Foreskin keratinocyte (primary cell): ENCODE measurements at places on chromosomes 2 and 18.

- no peak for DNase-seq
Observed at GRCh38 chr18:44258576-44258975, 422.1 kb upstream of the SETBP1 start.

GRCh38 chr2:120927265-120927628, 191.6 kb downstream of the GLI2 start:
- DNase-seq = no peak

DNA sequence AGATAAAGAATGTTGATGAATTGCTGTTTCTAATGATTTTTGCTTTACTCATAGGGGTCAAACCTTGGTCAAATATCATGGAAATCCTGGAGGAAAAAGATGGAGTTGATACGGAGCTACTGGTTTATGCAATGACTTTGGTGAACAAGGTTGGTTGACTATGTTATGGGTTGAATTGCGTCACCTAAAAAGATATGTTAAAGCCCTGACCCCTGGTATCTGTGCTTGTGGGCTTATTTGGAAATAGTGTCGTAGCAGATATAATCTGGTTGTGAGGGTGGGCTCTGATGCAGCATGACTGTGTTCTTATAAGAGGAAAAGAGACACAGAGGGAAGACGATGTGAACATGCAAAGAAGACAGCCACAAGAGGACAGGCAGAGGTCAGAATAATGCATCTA, 226.2 kb downstream of the TPGS2 start:
- no peak for DNase-seq

DNA sequence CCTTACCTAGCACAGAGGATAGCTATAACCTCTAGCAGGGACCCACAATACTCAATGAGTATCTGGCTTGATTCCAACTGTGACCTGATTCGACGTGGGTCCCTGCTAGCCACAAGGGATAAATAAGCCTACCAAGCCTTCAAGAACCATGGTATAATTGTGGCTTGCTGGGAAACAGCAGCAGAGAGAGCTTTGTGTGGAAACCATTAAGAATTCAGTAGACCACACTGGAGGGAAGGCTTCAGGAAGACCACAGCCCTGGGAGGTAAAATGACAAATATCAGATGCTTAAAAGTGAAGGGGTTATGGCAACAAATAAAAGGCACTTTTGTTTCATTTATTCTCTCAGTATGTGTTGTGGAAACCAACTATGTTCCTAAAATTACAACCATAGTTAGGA, 82.6 kb upstream of the WIPF1 start:
- DNase-seq = no peak

- no peak for DNase-seq
Observed at GRCh38 chr18:25736516-25736915, 353.9 kb downstream of the SS18 start.

DNA sequence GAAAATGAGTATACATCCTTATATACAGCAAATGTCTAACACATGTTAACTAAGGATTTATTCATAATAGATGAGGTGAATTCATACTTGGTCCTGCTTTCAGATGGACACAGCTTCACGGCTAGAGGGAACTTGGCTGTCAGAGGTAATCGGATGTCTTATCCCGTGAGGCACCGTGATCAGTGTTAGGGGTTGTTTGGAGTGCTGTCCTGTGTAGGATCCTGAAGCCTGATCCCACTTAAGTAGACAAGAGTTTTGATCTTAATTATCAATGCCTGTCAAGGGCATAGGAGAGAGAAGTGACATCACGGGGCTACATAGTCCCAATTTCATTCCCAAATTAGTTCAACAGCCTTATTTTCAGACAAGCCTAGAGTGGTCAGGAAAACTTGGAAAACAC, 204.6 kb downstream of the RNF144A start:
- DNase-seq = no peak

DNA sequence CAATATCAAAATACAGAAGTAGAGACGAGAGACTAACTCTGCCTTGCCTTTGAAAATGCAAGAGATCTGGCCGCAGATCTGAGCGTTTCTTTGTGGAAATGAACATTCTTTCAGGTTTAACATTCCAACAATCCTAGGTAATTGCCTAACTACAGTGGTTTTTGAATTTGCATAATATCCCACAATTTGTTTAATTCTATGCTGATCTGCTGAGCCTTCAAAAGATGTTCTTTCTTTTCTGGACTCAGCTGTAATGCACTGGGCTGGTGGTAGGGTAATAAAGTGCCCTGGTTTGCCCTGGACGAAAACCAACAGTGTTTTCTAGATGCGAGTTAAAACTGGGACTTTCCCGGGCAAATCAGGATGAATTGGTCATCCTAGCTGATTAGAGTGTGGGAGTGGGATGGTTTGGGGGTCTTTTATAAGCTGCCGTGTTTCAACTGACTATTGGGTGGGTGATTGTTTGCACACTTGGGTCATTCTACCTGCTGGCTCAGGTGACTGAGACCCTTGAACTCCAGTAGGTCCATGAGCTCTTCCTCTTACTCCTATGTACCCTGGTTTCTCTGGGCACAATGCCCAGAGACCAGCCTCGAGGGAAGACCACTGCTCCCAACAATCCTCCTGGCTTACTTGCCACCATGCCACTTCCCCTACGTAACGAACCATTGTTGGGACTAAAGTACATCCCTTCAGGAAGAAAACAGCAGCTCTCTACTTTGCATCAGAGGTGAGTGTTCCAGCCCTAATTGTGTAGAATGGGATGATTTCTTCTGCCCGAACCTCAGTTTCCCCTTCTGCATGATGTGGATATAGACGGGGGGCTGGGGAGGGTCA, 3.4 kb upstream of the PAX8 start:
- DNase-seq = peak; percentile 49

GRCh38 chr18:78986018-78986481, 6.4 kb downstream of the SALL3 start:
- no peak for DNase-seq

- peak; percentile 90 for DNase-seq
Observed at GRCh38 chr2:207635468-207636200, 10.4 kb upstream of the METTL21A start.

DNA sequence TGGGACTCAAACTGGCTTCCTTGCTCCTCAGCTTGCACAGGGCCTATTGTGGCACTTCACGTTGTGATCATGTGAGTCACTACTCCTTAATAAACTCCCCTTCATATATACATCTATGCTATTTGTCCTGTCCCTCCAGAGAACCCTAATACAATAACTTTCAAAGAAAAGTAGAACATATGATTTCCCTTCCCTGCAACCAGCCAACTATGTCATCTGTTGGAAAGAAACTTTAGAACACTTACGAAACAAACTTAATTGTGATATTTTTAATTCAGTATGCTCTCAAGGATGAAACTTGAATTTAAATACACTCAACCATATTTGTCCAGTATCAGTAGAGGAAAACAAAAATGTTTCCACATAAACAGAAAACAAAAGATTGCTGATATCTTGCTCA, 84.4 kb downstream of the DYM start:
- DNase-seq = no peak

GRCh38 chr2:167988296-167988695, 259.1 kb downstream of the STK39 start:
- DNase-seq = no peak

DNA sequence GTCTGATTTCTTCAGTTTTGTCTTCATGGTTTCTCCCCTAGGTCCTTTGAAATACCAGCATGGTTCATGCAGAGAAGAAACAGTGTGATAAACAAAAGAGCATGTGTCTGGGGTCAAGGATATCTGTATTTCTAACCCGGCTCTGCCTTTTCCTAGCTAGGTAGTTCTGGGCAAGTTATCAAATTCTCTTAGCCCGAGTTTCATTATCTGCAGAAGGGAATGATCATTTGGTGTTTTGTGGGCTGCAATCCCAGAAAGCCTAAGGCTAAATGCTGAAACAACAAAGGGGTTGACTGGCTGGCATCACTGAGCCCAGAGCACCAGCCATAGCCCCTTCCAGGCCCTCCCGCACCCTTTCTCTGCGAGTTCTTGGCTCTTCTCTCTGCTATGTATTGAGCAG, 51.7 kb upstream of the DAPL1 start:
- DNase-seq = no peak

GRCh38 chr18:5145168-5145825, 51.8 kb downstream of the AKAIN1 start:
- no peak for DNase-seq

- no peak for DNase-seq
Observed at GRCh38 chr2:197498937-197499593, 575 bp downstream of the HSPD1 start.

DNA sequence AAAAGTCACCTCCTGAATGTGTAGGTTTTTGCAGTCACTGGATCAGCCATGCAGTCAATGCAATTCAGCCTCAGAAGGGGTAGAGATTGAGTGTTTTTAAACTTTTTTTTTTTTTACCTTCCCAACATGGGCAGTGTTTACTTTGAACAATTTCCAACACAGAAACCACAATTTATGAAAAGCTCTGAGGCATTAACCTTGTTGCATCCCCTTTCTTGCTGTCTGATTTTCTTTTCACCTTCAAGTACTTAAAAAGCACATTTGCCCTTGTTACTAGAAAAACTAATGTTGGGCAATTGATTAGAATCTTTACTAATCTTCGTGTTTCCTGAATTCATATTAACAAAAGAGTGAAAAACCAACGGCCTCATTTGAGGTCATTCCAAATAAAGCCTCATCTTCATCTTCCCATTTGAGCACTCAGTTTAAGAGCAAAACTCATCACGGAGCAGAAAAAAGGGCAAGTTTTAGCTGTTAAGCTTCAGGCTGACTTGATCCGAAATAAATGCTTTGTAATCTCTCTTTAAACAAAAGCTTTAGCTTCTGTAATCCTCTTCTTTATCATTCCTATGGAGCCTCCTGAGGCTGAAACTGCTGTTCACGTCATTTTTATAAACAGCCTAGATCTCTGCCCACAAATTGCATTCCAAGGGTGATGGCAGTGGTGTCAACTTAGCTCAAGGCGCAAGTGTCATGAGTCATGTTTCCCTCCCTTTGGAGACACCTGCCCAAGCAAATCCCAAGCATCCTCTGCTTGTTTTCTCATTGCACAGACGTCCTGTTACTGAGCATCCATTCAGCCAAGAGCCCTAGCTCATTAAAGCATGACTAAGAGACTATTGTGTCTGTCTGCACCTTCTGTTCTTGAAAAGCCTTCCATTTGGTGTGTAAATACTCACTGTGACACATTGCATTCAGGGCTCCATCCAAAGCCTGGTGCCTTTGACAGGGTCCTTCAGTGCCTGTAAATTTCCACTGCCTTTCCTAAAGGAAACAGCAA, 107.7 kb downstream of the HNMT start:
- DNase-seq = peak; percentile 100

- DNase-seq = no peak
Observed at GRCh38 chr2:206213514-206213845, 53.8 kb downstream of the EEF1B2 start.

DNA sequence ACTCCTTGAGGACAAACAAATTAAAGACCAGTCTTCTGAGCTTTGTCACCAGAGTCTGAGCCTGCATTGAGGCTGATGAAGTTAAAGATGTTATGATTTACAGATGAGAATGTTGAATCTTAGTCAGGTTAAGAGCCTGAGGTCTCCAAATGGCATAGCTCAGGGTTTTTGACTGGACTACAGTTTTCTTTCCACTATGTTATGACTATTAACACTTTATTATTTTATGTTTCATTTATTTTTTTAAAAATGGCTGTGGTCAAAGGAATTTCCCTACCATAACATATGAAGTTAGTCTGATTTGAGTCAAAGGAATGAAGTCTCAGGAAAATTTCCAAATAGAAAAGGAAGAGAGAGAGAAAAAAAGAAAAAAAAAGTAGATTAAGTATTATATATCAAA, 39.7 kb upstream of the CWC22 start:
- no peak for DNase-seq

GRCh38 chr2:237955640-237956401, 11.0 kb upstream of the UBE2F start:
- DNase-seq = no peak

- DNase-seq = peak; percentile 78
Observed at GRCh38 chr2:179454443-179455171, 190.0 kb upstream of the SESTD1 start.

- no peak for DNase-seq
Observed at GRCh38 chr2:190904640-190905261, 24.1 kb downstream of the GLS start.

GRCh38 chr2:49914281-49914680, 760.0 kb upstream of the FSHR start:
- DNase-seq = peak; percentile 81

DNA sequence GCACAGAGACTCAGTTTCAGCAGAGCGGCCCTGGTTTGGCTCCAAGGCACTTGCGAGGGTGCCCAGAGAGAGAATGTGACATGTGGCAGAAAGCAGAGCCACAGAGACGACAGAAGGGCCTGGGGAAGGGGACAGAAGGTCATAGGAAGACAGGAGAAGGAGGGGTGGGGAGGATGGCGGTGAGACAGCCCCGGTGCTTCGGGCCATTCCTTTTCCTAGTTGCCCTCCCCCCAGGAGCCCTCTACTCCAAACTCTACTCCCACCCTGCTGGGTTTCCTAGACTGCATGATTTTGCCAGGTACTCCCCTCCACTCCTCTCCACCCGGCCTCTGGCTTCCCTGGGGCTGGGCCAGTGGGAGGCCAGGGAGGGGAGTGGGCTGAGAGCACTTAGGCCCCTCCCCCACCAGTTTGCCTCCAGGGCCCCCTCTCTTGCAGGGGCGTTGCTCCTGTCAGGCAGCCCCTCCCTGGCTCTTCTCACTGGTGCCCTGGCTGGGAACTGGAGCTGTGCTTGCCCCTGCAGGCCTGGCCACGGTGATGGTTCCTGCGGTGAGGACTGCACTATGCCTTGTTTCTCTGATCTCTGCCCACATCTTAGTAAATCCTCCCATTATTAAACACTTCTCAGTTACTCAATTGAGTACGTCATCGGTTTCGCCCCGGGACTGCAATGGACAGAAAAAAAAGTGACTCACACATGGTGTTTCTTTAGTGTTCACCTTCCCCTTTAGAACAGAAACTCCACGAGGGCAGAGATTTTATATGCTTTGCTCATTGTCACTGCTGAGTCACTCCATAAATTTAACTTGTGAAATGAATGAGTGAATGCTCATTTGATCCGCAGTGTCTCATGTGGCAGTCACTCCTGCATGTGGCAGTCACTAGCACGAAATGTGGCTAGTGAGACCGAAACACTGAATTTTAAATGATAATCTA, 58.7 kb upstream of the SP3 start:
- DNase-seq = peak; percentile 99

DNA sequence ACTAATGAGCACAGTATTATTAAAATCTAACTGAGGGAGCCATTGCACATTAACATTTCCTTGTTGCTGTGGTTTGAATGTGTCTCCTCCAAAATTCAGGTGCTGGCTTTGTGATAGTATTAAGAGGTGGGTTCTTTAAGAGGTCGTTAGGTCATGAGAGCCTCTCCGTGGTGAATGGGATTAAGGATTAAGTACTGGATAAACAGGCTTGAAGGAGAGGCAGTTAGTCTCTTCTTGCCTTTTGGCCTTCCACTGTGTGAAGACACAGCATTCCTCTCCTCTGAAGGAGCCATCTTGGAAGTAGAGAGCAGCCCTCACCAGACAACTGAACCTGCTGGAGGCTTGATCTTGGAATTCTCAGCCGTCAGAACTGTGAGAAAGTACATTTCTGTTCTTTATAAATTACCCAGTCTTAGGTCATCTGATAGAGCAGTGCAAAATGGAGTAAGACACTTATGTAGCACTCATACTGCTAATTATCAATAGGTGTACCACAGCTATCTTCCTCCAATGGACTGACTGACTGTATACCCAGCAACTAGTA, 182.7 kb downstream of the MYO3B start:
- DNase-seq = no peak

GRCh38 chr18:79568543-79569205, 110.9 kb upstream of the CTDP1 start:
- DNase-seq = no peak

- no peak for DNase-seq
Observed at GRCh38 chr18:32358529-32358928, 112.2 kb downstream of the GAREM1 start.
